ENCODE measurements at places on chromosomes 12 and 14.

DNA sequence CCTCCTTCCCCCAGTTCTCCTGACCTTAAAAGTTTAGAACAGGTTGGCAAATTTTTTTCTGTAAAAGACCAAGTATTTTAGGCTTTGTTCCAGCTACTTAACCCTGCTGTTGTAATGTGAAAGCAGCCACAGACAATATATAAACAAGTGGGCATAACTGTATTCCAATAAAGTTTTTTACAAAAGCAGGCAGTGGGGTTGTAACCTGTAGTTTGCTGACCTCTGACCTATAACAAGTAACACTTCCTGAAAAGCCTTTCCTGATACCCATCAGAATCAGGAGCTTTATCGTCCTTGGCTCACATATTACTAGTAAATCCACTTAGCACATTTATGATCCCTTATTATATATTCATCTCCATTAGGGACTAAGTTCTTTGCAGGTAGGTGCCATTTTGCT, 13.1 kb upstream of the SMARCC2 start:
- no peak for DNase-seq

DNA sequence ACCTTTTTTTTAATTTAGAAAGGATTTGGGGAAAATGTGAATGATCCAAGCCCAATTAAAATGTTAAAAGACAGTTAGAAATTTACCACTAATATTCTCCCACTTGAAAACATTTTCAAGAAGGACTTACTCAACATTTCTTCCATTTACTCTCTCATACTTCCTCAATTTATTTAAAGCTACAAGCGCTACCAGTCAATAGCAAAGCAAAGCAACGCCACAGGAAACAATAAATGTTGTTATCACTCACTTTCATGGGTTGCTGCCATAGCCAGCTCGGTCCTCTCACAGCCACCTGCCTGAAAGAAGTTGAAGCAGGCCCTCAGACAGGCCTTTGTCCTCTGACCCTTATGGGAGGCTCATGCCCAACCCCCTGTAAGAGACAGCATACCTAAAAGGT, 6.0 kb upstream of the SOS2 start:
- no peak for DNase-seq

GRCh38 chr12:55664826-55665225, 28.1 kb downstream of the OR10P1 start:
- DNase-seq = no peak

DNA sequence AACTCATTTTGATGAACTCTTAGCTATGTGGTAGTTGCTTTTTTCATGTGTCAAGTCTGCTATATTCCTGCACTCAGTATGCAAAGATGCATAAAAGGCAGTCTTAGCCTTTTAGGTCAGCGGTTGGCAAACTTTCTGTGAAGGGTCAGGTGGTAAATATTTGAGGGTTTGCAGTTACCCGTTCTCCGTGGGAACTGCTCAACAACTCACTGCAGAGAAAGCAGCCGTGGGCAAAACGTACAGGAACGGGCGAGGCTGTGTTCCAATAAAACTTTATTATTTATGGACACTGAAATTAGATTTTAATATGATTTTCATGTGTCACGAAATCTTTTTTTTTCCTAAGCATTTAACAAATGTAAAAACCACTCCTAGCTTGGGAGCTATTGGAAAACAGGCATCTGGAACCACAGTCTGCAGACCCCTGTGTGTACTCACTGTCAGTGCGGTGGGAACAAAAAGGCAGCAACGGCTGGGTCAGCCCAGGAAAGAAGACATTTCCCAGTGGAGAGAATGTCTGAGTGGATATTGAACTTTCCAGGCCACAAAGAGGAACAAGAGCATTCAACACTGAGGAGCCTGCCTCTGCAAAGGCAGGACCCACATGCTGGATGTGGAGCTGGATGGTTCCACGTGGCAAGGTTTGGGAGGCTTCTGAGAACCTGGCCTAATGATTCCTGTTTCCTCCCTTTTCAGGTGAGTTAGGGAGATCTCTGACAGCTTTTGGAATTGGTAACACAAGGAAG, 3.5 kb upstream of the ACACB start:
- no peak for DNase-seq

GRCh38 chr12:75568393-75568792, 57.0 kb upstream of the KRR1 start:
- DNase-seq = no peak

- no peak for DNase-seq
These were observed 24.1 kb upstream of the ZFP36L1 start for GRCh38 chr14:68816943-68817430.

GRCh38 chr14:24151404-24152080, 4.2 kb downstream of the RNF31 start:
- DNase-seq = no peak

GRCh38 chr14:63229330-63230059, 25.3 kb downstream of the RHOJ start:
- no peak for DNase-seq

DNA sequence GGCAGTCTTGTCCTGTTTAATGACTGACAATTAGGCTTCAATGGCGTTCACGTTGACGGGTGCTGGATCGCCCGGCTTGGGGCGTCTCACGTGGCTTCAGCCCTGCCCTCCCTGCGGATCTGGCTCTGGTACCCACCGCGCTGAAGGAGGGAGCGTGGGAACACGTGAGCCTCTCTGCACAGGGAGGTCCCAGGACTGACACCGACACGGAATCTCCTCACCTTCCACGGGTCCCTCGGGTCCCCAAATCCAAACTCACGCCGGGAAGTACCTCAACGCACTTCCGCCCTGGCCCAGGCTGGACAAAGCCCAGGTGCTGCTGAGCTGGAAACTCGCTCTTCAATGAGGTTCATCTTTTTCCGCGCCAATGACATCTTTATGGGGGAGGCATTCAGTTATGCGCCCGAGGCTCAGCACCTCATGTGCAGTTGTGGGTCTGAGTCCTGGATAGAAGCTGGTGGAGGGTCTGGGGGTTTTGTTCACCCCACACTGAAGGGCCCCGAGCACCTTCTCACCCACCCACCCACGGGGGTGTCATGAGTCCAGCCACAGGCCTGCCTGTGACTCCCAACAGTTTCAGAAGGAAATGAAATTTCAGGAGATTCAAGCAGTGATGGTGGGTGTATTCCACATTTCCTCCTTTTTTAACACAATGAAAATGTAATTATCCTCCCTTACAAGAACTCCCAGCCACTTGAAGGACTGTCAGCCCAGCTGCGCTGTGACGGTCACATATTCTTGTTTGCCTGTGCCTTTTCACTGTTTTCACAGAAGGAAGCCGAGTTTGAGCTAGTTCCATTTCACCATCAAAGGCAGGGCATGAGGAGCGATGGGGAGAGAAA, 251.7 kb upstream of the SFSWAP start:
- DNase-seq = no peak

DNA sequence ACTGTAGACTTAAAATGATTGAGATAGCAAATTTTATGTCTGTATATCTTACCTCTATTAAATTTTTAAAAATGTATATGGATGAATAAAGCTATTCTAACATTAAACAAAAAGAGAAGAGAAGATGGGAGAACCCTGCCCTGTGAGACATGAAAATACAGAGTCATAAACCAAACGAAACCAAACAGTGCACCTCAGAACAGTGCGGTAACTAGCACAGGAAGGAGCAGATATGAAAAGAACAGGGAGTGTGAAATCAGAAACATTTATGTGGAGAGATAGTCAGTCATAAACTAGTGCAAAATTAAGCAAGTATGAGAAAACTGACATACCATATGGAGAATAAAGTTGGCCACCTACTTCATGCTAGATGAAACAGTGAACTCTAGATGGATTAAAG, 135.1 kb downstream of the ERC1 start:
- DNase-seq = no peak

GRCh38 chr12:38639625-38640024, 265.8 kb downstream of the CPNE8 start:
- DNase-seq = no peak

Measured in stomach (tissue), 19 donors.